ENCODE measurements at places on chromosomes 16 and 17.

DNA sequence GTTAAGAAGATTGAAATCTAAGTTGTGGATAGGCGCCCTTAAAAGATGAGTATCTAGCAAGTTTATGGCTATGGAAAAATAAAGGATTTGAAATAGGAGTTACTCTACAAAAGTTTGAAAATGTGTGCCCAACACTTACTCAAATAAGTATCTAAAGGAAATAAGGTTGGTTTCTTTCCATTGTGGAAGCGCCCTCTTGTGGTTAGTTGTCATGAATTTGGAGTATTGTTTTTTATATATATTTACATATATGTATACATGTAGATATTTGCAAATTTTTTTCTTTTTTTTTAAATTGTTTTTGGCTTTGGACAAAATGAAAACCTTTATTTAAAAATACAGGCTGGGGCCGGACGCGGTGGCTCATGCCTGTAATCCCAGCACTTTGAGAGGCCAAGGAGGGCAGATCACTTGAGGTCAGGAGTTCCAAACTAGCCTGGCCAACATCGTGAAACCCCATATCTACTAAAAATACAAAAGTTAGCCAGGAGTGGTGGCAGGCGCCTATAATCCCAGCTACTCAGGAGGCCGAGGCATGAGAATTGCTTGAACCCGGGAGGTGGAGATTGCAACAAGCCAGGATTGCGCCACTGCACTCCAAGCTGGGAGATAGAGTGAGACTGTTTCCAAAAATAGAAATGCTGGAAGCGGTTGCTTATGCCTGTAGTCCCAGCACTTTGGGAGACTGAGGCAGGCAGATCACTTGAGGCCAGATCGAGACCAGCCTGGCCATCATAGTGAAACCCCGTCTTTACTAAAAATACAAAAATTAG, 24.0 kb upstream of the VPS4A start:
- no peak for DNase-seq

DNA sequence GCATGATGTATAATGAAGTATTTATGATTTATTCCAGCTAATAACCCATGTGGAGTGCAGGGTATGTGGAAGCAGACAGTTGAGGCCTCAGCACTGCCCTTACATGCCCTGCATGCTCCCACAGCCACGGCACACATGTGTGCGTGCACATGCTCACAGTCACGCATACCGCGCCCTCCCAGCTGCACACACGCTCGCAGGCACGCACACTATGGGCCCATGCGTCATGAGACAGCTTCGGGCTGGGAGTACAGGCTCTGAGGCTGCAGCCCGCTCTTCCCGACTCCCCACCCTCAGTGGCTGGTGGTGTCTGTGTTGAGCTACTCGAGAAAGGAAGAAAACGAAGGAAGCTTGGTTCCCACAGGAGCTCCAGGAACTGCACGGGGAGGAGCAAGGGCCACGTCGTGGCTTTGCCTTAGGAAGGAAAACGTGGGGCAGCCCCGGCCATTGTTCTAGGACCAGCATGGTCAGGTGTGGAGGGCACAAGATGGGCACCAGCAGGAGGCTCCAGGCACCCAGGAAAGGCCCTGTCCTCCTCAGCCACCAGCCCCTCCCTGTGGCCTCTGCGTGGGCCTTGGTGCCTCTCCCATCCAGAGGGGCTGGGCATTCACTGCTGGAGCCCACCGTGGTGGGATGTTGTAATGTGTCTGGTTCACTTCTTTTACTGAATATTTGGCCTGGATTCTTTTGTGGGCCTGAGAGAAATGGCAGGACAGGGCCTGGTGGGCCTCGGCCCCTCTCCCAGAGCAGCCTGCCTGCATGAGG, 27.5 kb upstream of the CDH15 start:
- DNase-seq: no peak

DNA sequence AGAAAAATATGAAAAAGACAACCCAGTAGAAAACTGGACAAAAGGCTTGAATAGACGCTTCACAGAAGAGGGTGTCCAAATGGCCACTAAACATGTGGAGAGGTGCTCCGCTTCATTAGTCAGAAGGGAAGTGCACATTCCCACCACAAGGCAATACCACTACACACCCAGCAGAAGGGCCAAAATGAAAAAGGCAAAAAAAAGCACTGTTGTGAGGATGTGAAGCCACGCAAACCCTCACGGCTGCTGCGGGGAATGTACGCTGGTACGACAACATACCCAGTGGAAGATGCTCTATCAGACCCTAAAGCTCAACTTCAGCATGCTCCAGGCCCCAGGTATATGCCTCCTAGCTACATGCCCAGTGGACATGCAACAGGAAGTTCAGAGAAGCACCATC, 17.0 kb downstream of the PIK3R5 start:
- DNase-seq: no peak

DNA sequence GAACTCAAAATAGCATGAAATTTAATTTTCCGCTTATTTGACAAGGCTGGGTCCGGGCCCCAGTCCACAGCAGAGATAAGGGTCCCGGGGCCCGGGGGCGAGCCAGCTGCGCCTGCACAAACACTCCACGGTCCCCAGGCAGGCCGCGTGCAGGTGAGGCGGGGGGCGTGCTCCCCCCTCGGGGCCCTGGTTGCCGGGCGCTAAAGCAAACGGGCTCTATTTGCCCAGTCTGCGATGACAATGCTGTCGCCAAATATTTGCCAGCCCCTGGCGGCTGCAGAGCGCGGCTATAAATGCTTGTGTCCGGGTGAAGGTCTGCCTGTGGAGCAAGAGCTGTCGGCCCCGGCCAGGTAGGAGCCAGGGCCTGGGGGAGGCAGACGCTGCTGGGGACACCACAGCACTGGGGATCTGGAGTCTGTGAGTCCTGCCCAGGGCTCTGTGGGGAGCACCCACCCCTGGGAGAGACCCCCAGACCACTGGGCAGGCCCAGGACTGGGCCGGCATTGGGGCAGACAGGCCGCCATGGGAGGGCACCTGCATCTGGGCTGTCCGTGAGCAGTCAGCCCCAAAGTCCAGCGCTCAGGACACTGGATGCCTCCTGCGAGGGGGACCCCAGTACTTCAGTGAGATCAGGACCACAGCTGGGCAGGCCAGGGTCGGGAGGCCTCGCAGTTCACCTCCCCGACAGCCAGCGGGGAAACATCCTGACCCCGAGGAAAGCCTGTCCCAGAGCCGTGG, at the start of gene PERCC1:
Gene PERCC1, plus strand, starts transcription at position 320 of the 738 bp plus-strand sequence. CDS start 1,516 bp downstream, outside the sequence.
- DNase-seq: no peak

- no peak for DNase-seq
These were observed 3.7 kb downstream of the PHF12 start for GRCh38 chr17:28947639-28948038.

GRCh38 chr17:43634591-43635125, 27.1 kb downstream of the MEOX1 start:
- DNase-seq: no peak

DNA sequence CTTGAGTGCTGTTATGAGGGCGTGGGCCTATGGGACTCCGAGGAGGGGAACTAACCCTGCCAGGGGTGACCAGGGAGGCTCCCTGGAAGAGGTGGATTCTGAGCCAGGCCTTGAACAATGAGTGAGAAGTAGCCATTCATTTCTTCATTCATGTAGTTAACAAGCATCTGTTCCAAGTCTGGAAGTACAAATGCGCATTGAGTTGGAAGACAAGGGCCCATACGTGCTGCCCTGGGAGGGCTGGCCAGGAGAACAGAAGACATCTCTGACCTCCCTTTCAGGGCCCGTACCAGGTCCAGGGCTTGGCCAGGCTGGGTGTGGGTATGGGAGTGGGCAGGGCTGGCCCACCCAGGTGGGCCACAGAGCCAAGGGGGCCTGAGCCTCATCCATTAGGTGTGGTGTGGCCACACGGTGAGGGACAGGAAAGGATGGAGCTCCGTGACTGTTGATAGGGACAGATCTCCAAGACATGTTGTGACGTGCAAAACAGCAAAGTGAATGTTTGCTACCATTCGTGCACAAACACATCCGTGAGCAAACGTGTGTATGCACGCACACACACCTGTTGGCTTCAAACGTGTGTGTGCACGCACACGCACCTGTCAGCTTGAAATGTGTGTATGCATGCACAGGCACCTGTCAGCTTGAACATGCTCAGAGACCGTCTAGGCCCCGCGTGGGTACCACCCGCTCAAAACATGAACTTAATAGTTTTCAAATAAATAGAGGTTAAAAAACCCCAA, 46.8 kb downstream of the ZDHHC7 start:
- DNase-seq: no peak

DNA sequence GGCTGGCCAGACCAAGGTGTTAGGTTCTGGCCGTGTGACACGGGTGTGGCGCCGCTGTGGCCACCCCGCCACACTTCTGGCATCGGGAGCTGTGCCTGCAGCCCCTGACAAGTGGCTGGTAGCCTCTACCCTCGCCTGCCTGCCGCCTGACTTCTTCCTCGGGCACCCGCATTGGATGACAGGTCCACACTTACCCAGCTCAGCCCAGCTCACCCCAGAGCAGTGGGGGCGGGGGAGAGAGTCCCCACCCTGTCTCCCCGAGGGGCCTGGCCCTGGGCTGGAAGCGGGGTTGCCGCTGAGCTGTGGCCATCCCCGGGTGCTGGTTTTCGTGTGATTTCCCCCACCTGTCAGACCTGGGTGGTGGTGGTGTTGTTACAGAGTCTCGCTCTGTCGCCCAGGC, 53.9 kb upstream of the ACSF3 start:
- DNase-seq: no peak
